ENCODE measurements at places on chromosomes 7 and 10.

DNA sequence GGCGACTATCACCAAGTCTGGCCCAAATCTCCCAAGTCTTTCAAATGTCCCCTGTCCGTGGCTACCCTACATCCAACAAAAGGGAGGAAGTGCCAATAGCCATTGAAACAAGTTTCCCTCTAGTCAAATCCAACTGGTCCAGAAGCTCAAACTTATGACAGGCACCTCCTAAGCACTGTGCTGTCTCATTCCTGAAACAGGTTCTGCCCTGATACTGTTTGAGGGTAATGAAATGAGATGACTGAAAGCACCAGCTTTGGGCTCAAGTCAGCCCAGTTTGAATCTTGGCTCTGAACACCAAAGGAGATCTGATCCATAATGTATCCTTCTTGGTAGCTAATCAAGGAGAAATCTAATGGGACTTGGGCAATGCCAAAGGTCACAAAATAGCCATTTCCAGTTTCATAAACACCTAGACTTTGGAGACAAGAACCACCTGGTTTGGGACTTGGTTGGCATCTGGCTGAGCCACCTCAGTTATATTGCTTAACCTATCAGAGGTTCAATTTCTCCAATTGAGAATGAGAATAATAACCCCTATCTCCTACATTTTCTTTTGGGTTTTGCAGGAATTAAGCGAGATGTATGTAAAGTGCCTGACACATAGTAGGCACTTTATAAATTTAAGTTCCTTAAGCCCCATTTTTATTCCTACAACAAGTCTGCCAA is 34.7 kb upstream of the ARID5B start:
- no peak for DNase-seq

DNA sequence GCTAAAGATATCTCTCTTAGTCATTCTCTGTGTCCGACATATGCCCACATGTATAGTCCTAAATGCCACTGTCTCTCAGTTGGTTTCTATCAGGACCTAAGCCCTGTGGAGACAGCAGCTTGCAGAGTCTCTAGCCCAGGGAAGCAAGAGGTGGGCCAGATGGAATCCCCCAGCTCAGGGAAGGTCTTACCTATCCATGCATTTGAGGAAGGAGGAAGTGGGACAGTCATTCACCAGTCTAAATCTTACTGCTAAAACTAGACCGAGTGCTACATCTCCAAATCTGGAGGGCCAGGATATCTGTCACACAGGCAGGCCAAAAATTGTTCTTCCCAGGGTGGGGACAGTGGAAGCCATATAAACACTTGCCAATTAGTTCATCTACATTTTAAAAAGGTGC is 26.4 kb upstream of the HERPUD2 start:
- DNase-seq: no peak

- peak; percentile 66 for DNase-seq
Measured at GRCh38 chr10:15462253-15462897, 91.3 kb upstream of the FAM171A1 start.

DNA sequence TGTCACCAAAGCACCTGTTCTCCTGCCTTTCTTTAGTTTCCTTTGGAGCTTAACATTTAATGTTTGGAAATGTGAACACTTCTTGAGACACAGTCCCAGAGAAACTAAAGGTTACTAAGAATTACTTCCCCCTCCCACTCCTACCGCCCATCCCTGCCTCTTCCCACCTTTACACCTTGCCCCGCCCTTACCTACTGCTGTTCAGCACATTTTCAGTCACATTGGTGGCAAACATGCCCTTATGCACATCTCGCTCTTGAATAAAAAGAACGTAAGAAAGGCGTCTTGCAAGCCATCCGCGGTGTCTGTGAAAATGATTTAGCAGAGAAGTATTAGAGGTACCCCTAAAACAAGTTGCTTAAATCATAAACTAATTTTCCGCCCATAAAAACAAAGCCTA is 8.2 kb downstream of the GPAM start:
- DNase-seq: no peak

DNA sequence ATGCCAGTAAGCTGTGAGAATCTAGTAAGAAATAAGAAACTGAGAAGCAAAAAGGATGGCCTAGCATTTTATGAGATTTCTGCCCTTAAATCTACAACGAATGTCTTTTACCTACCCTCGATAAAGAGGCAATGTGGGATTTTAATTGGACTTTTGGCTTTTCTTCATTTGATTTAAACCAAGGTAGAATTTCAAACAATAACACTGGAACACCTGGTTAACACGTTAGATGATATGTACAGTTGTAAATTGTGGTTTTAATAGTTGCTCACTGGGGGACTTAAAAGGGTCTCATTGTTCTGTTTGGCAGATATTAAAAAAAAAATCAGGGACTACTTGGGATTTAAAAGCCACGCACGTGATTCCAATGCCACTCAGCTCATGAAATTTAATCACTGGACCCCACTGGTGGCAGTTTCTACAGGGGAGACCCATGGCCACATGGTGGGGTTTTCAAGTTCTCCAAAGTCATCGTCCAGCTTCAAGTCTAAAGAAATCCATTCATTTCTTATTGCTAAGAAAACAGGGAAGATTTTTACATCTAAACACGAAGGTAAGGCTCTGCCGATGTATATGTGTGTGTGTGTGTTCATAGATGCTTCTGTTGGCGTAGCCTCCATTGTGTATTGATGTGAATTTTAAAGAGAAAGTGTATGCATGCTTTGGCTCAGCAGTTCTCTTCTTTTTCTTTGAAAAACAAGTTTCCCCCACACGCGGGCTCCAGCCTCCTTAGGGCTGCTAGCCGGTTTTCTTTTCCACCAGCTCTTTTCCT is 588.6 kb upstream of the MKI67 start:
- no peak for DNase-seq

DNA sequence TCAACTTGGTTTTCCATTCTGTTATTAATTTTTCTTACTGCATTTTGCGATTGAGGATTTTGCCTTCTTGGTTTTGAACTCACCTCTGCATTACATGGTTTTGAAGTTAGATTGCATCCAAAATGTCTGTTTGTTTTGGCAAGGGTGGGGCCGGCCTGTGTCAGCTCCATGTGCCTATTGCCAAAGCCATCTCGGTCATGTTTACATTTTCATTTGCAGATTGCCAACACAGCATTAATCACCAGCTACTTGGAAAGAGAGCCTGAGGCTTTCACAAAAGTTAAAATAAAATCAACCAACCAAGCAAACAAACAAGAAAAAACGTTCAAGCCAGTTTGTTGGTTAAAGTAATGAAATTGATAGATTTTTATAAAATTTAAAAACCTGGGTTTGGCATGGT is 695.8 kb downstream of the TYW1 start:
- DNase-seq: no peak

- no peak for DNase-seq
Measured at GRCh38 chr7:143455942-143456341, 12.7 kb downstream of the TAS2R60 start.

GRCh38 chr7:15245831-15246230 is 316.0 kb downstream of the AGMO start:
- no peak for DNase-seq

DNA sequence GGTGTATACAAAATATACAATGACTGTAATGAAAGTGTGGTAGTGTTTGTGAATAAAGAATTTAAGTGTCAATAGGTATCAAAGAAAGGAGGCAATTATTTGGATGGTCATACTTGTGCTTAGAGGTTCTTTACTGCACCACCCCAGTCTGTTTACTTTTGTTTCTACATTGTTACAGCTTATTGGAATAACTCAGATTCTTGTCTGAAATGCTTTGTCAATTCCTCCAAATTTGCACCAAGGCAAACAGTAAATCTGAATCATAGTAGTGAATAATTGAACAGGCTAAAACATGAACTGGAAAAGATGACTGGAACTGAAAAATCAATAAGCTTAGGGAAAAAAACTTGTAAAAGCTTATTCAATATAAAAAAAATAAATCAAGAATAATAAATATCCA is 319.2 kb downstream of the EXOC4 start:
- DNase-seq: no peak

GRCh38 chr7:100490483-100491191 is 6.9 kb downstream of the NYAP1 start:
- no peak for DNase-seq

- DNase-seq: peak; percentile 70
Measured at GRCh38 chr7:65981965-65982792, at the start of gene GUSB. GUSB (minus strand) TSS chr7:65982213; CDS start chr7:65982183, 30 bp downstream.

DNA sequence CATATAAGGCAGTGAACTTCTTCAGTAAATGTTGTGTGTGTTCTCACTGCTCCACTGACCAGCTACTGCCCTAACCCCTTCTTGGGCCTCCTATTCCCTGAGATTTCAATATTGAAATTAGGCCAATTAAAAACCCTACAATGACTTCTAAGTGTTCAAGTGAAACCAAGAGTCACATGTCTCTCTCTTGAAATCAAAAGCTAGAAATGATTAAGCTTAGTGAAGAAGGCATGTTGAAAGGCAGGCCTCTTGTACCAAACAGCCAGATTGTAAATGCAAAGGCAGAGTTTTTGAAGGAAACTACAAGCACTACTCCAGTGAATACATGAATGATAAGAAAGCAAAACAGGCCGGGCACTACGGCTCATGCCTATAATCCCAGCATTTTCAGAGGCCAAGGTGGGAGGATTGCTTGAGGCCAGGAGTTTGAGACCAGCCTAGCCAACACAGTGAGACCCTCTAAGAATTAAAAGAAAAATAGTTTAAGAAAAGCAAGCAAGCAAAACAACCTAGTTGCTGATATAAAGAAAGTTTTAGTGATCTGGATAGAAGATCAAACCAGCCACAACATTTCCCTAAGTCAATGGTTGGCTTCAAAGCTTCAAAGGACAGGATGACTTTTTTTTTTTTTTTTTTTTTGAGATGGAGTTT is 22.3 kb downstream of the BRAF start:
- no peak for DNase-seq

- peak; percentile 87 for DNase-seq
Measured at GRCh38 chr10:127945341-127945758, 38.4 kb downstream of the PTPRE start.

DNA sequence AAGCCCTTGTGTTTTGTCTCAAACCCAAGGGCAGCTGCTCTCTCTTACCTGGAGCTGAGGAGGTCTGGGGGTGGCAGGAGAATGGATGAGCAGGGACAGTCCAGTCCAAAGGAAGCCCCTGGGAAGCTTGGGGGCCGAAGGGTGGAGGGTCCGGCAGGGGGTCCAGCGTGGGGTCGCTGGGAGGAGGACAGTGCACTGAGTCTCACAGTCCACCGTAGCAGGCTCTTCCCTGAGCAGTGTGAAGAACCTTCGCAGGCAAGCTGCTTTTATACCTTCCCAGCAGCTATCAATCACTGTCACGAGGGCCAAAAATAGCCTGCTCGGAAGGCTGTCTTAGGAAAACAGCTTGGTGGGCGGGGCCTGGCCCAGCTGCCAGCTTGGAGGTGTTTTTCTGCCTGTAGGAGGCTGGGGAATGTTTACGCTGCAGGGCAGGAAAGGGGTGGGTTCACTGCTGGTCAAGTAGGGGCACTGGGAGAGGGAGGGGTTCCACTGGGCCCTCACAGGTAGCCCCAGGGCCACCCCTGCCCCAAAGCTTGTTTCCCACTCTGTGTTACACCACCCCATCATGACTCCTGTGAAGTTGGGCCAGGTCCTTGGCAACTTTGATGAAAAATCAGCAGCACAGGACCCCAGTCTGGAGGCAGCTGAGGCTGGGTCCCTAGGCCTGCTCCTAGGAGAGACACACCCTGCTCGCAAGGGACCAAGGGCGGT is at the start of gene DEPP1:
Gene DEPP1, minus strand, starts transcription at position 240 of the 711 bp plus-strand sequence. CDS start 779 bp downstream, outside the sequence.
- DNase-seq: peak; percentile 96

DNA sequence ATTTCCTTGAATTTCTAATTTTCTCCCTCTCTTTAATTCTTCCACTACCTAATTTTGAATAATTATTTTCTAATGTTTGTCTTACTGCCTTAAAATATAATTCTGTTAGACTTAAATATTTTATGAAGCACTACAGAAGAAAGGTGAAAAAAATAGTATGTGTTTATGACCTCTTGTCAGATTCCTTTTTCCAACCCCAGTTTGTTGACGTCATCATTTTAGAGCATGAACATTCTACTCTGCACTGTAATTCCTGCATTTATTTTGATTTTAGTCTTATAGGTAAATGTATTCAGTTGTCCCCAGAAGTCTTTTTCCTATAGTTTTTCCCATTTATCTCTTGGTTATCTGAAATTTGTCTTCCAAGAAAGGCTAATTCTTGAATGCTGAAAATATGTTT is 468.1 kb downstream of the SORCS3 start:
- DNase-seq: no peak

GRCh38 chr7:142916508-142916907 is 17.0 kb downstream of the TRPV5 start:
- DNase-seq: no peak

GRCh38 chr7:64876792-64877713 is 26.0 kb upstream of the ZNF273 start:
- DNase-seq: peak; percentile 62

- no peak for DNase-seq
Measured at GRCh38 chr10:48900371-48900801, 39.3 kb downstream of the LRRC18 start.

- DNase-seq: no peak
Measured at GRCh38 chr10:87794285-87794684, 23.7 kb downstream of the ATAD1 start.

DNA sequence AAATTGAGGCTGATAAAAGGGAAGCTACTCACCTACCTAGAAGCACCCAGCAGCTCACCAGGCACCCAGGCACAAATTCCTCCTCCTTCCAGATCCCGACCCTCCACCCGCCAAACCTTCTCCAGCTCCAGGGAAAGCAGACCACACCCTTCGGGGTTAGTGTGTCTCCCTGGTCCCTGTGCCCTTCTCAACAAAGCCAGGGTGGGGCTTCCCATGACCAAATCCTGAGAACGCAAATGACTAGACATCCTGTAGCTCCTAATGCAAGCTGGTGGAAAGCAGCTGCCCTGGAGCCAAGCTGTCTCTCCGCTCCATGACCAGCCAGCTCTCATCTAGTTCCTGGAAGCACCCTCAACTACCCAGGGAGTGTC is 4.4 kb downstream of the TBX20 start:
- DNase-seq: no peak

DNA sequence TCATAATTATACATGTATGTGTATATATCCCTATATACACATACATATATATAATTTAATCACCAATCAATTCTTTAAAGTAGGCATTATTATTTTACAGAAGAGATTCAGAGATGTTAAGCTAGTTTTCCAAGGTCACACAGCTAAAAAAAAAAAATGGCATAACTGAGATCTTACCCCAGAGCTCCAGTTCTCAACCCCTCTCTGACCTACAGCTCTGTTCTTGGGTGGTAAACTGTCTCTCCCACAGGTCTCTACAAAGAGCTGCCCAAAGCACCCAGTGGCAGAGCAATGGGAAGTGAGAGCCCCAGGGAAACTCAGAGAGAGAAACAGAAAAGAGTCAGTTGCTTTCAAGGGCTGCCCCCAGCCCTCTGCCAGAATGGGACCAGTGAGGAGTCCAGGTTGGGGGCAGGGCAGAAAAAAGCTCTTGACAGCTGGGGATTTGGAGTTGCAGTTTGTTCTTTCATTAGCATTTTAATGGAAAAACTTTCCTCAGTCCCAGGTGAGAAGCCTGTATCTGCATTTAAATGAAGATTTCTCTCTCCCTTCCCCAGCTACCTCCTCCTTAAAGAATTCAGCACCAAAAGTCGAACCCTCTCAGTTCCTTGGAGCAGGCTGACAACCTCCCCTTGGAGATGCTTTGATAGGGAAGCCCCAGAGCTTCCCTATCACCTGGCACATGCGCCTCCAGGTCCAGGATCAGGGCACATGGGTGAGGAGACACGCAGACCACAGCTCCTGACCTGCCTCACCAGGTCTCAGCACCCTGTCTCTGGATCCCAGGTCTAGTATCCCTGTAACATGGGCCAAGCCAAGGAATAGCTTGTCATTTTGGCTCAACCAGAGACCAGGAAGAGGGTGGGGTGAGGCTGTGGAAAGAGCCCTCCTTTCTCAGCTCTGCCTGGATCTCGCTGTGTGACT is 388.1 kb downstream of the PLXNA4 start:
- no peak for DNase-seq

GRCh38 chr7:7565746-7566650 is 686 bp upstream of the MIOS start:
- peak; percentile 80 for DNase-seq

GRCh38 chr7:16028636-16029035 is 342.2 kb upstream of the MEOX2 start:
- DNase-seq: no peak

Measured in trophoblast cell (in vitro differentiated cells and primary cell).